Activated naive CD8-positive, alpha-beta T cell treated with anti-CD3 and anti-CD28 coated beads, Interleukin-2, amount 10 ng/mL, durations not matched to agents 7 days and 5 days (primary cell): ENCODE measurements at places on chromosomes 3 and 15. TPM values are rescaled to one million over a fixed set of nuclear protein-coding genes. Genes with fewer than 3 reads are reported as not detected.

Gene C3orf22
- total RNA-seq = not detected

- DNase-seq = no peak
- no peaks in the 10 kb centered on the region for H3K27me3 ChIP-seq
- H3K36me3 ChIP-seq = peaks cover 5% of the 10 kb centered on the region
- no peak overlapping the region for H3K27ac ChIP-seq
- no peak overlapping the region for H3K4me3 ChIP-seq
These were observed 108.7 kb downstream of the ITPR1 start for GRCh38 chr3:4601892-4602291.

DNA sequence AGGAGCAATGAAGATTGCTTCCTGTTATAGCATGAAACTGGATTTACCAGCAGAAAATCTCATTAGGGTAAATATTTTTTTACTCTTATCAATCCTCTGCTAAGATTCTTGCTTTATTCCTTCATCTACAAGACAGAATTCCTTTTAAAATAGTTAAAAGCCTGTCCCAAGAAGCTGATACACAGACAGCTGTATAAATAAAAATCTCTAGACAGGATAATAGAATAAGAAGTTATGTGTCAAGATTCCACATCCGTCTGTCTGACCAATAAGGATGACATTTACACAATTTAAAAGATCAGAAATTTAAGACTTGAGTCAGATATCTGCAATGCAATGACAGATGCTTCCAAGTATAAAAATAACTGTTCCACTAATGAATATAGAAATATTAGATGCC, 57.6 kb downstream of the SSR3 start:
- peaks cover 8% of the 10 kb centered on the region for H3K36me3 ChIP-seq
- H3K27me3 ChIP-seq = peaks cover 3% of the 10 kb centered on the region
- peaks cover 8% of the 10 kb centered on the region for H3K4me1 ChIP-seq
- no peak for DNase-seq

Gene GOLGA6B
- total RNA-seq = not detected

GRCh38 chr3:39990532-39990931, 181.1 kb downstream of the MYRIP start:
- H3K27me3 ChIP-seq = peaks cover 2% of the 10 kb centered on the region
- no peaks in the 10 kb centered on the region for H3K36me3 ChIP-seq
- H3K4me1 ChIP-seq = no peaks in the 10 kb centered on the region
- no peak overlapping the region for H3K27ac ChIP-seq
- no peak overlapping the region for H3K4me3 ChIP-seq
- DNase-seq = no peak

DNA sequence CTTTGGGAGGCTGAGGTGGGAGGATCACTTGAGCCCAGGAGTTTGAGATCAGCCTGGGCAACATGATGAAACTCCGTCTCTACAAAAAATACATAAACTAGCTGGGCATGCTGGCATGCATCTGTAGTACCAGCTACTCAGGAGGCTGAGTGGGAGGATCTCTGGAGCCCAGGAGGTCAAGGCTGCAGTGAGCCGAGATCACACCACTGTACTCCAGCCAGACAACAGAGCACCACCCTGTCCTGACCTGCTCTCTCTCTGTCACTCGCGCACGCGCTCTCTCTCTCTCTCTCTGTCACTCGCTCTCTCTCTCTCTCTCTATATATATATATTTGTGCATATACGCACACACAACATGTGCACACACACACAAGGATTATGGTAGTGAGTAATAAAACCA, 61.8 kb downstream of the IL16 start:
- H3K36me3 ChIP-seq = no peaks in the 10 kb centered on the region
- H3K4me1 ChIP-seq = peaks cover 6% of the 10 kb centered on the region
- no peak for DNase-seq
- peaks cover 7% of the 10 kb centered on the region for H3K27me3 ChIP-seq
- H3K4me3 ChIP-seq = no peak overlapping the region
- no peak overlapping the region for H3K27ac ChIP-seq

GRCh38 chr3:173870976-173871375, 473.4 kb downstream of the NLGN1 start:
- DNase-seq = no peak
- H3K27me3 ChIP-seq = no peaks in the 10 kb centered on the region
- no peaks in the 10 kb centered on the region for H3K36me3 ChIP-seq
- H3K4me3 ChIP-seq = no peak overlapping the region

Gene FOXB1
- total RNA-seq = 0.74 TPM

GRCh38 chr3:46987743-46988401, 8.4 kb downstream of the NBEAL2 start:
- peaks cover 14% of the 10 kb centered on the region for H3K36me3 ChIP-seq
- H3K27ac ChIP-seq = peak overlapping the region; percentile 90
- peak overlapping the region; percentile 85 for H3K4me3 ChIP-seq
- peaks cover 59% of the 10 kb centered on the region for H3K4me1 ChIP-seq

Gene CPN2
- total RNA-seq = not detected

GRCh38 chr3:161177991-161178390, 43.1 kb upstream of the NMD3 start:
- H3K4me1 ChIP-seq = no peaks in the 10 kb centered on the region
- H3K27me3 ChIP-seq = peaks cover 9% of the 10 kb centered on the region
- no peak for DNase-seq
- no peaks in the 10 kb centered on the region for H3K36me3 ChIP-seq

GRCh38 chr15:70495991-70496599, 267.3 kb downstream of the UACA start:
- no peak overlapping the region for H3K27ac ChIP-seq
- peaks cover 57% of the 10 kb centered on the region for H3K4me1 ChIP-seq
- H3K4me3 ChIP-seq = no peak overlapping the region
- peaks cover 39% of the 10 kb centered on the region for H3K27me3 ChIP-seq
- no peak for DNase-seq

DNA sequence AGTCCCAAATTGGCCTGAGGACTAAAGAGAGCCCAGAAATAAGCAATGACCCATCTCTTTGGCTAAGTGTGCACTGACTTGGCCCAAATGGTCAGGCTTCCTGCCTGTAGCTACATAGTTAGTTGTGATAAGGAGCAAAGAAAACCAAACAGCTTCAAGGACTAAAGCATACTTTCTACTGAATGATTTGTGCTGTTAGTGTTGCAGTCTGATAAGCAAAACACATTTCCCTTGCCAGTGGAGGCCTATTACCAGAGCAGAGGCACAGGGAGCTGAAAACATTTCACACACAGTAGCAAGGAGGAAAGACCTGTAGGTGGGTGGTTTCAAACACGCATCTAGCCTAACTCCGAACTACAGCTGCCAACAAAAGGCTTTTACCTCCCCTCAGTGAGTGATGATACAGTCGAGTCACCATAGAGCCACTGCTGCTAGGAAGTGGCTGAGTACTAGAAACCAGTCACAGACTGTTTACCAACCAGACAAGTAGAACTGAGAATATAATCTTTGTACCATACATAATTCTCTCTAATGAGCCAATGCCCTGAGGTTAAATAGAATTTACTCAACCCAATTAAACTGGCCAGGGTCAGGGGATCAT, 222.3 kb upstream of the THBS1 start:
- no peaks in the 10 kb centered on the region for H3K36me3 ChIP-seq
- DNase-seq = no peak
- no peaks in the 10 kb centered on the region for H3K4me1 ChIP-seq
- no peak overlapping the region for H3K4me3 ChIP-seq
- no peaks in the 10 kb centered on the region for H3K27me3 ChIP-seq

DNA sequence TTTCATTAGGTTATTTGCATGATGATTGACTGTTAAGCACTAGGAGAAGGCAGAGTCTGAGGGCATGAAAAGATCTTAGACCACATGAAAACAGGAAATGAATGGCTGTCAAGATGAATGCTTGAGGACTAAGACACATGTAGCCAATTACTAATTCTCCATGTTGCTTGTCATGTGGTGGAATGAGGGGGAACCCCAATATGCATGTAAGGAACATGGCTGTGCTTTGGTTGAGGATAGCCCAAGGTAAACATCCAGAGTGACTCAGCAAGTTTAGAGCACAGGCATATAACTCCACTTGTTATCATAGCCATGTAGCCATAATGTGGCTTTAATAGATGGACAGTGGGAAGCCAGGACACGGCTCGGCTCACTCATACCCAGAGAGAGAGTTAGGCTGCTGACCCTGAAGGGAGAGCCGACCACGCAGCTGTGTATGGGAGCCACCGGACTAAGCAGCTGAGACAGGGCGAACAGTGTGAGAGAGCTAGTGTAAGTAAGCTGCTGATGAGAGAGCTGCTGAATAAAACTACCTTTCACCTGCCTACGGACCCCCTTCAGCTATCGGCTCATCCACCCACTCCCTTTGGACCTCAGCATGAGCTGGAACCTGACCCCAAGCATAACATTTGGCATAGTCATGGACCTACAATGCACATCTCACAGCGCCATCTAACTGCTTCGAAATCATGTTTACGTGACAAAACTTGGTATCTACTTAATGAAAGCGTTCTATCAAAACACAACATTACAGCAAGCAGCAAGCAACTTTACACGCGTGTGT, 37.6 kb downstream of the ANO10 start:
- no peaks in the 10 kb centered on the region for H3K27me3 ChIP-seq
- H3K27ac ChIP-seq = no peak overlapping the region
- H3K4me3 ChIP-seq = no peak overlapping the region
- peaks cover 12% of the 10 kb centered on the region for H3K4me1 ChIP-seq
- DNase-seq = no peak
- H3K36me3 ChIP-seq = peaks cover 2% of the 10 kb centered on the region
